ENCODE measurements at places on chromosomes 7 and 10.
A peak's percentile ranks its signal among the peaks of the same experiment; 100 is the strongest.

DNA sequence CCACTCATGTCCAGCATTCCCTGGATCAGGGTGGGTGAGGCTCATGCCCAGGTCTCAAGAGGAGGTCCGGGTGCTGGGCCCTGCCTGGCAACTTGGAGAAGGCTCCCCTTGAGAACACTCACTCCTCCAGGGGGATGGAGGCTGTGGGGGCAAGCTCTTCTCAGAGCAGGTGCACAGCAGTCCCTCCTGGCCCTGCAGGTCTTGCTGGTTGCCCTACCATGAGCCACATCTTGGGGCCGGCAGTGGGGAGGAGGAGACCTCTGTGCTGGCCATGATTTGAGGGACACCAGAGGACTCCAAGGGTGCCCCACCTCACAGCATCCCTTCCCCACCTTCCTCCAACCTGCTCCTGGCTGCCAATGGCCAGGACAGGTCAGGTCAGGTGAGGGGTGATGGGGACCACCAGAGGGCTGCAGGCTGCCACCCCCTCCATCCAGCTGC lies 87.4 kb upstream of the RET start:
- no peak for DNase-seq

DNA sequence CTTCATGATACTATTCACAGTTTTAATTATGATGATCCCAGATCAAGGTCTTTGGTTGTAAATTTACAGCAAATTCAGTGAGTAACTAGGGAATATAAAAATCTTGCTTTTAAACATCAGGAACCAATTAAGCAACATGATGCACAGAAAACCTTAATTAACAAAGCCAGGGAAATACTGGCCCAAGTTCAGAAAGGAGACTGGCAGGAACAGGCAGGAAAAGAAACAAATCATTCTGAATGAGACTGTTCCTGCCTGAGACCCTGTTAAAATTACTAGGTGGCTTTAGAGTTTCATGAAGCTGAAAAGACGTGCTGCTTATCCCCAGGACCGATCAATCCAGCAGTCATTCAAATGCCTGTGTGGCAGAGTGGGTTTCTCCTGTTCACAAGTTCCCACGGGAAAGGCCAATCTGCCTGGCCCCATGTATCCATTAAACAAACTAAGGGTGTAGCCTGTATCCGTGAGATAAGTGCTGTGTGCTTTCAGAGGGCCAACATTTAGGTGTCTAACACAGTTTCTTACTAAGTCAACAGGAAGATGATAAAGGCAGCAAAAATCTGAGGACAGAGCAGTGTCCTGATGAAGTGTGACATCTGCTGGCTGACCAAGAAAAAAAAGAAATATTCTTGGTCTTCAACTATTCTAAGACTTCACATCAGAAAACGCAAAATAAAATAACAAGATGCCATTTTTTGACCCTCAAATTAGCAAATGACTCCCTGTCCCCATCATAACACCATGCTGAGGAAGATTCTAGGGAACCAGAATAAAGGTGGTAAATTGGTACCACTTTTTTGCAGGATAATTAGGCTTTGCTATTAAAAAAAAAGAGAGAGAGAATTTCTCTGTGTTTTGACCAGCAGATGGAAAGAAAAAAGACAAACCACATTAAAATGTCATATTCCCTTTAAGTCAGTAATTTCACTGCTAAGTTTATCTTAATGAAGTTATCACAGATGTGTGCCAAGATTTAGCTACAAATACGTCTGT lies 34.2 kb downstream of the PUS7 start:
- DNase-seq, result peak; percentile 75

GRCh38 chr7:47102331-47102841 lies 479.5 kb downstream of the TNS3 start:
- DNase-seq, result no peak

DNA sequence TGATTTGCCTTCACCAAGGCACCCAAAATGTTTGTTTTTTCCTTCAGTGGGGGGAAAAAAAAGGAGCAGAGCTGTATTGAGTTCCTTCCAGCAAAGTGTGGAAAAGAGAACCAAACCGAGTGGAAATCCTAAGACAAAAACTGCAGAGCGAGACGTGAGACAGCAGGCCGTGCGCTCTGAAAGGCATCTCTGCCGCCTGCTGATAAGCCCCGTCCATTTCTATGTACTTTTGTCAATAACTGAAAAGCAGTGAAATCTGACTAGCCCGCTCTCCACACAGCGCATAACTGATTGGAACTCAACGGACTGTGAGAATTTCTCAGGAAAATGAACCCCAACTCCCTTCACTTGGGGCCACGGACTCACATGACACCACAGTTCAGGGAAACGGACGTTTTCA lies 83.2 kb downstream of the COBL start:
- no peak for DNase-seq

GRCh38 chr7:18815261-18815960 lies 302.0 kb downstream of the TWIST1 start:
- DNase-seq, result no peak

- DNase-seq, result no peak
These were observed 10.0 kb upstream of the STAMBPL1 start for GRCh38 chr10:88870089-88870488.

DNA sequence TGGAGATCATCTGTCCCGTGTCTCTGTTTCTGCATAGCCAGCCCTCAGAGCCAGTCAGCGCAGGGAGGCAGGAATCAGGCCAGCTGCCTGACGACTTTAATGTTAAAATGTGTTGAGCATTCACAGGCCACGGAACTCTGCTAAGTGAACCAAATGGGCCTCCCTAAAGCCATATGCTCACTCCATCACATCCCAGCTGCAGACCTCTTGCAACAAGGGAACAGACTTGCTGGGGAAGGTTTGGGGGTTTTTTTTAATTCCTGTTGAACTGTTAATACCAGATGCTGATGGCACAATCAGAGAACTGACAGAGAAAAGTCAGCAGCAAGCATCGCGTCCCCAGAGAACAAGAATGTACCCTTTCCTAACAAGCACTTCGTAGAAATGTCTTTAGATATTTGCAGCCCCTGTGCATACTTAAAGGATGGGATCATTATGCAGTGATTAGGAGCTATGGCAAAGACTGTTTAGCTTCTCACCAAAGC lies 900.4 kb upstream of the AUTS2 start:
- no peak for DNase-seq

Measured in epithelial cell of esophagus (primary cell).